Activated naive CD8-positive, alpha-beta T cell treated with anti-CD3 and anti-CD28 coated beads, Interleukin-2, amount 10 ng/mL, durations not matched to agents 7 days and 5 days (primary cell): ENCODE measurements at places on chromosomes 16 and 17.

GRCh38 chr17:46854948-46855347, 3.6 kb downstream of the WNT9B start:
- DNase-seq = no peak

- no peak for DNase-seq
These were observed 35.9 kb downstream of the CBFA2T3 start for GRCh38 chr16:88940862-88941817.

GRCh38 chr16:31880322-31880979, 6.8 kb downstream of the ZNF267 start:
- no peak for DNase-seq

- no peak for DNase-seq
These were observed 677 bp downstream of the SULT1A2 start for GRCh38 chr16:28596115-28596630.

DNA sequence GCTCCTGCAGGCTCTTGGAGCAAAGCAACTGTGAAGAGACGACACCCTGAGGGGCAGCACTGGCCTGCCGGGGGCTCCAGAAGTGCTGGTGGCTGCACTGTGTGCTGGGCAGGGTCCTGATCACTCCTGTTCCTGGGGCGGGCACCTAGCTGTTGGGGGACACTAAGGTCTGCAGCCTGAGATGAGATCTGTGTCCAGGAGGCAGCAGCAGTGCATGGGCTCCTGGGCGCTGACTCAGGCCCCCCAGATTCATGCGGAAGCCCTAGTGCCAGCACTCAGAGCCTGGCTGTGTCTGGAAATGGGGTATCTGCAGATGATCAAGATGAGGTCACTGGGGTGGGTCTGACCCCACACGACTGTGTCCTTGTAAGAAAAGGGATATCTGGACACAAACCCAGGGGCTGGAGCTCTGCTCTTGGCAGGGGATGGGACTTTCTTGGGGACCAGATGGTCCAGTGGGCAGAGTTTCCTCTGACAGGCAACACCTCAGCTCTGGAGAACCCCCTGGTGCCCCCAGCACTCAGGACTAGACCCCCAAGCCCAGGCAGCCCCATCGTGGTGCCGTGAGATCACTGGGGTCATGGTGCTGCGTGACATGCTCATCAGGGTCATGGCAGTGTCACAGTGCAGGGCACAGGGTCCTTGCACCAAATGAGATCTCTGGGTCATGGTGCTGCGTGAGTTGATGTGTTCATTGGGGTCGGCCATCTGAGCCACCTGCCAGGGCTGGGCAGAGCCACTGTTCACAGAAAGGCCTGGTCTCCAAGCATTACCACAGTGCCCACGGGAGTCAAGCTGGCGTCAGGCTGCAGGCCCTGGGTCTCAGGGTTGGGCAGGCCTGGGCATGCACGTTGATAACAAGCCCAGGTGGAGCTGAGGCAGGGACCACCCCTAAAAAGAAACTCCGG, 9.5 kb downstream of the FAAP100 start:
- no peak for DNase-seq

GRCh38 chr17:44307387-44308186, 814 bp upstream of the RUNDC3A start:
- no peak for DNase-seq

GRCh38 chr17:45639297-45639849, 144.7 kb upstream of the CRHR1 start:
- DNase-seq = no peak

DNA sequence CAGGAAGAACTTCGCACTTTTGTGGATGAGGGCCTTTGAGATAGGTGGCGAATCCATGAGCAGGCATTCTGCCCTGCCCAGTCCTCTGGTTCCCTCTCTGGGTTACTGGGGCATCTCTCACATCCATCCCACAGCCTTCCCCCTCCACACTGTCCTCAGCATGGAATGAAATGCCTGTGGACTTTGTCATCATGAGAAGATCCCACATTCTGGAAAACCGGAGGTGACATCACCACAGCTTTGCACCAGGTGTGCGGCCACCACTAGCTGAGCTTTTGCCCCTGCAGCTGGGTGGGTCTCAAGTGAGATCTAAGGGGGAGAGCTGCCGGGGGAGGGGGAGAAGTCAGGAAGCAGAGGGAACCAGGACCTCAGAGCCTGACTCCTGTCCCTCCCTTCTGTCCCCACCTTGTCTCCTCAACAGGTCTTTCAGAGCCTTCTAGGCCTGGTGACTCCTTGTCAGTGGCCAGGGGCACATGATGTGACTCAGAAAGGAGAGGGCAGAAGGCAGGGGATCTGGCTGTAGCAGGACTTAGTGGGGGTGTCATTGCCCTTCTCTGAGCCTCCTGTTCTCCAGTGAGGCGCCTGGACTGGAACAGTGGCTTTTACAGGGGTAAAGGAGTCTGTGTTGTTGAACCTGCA, 40.0 kb upstream of the DLX4 start:
- no peak for DNase-seq

- DNase-seq = peak; percentile 77
These were observed at the start of gene DDX19B for GRCh38 chr16:70298988-70299938. TSS of gene DDX19B (plus strand) at chr16:70299186. CDS start at chr16:70299298, 112 bp downstream.

DNA sequence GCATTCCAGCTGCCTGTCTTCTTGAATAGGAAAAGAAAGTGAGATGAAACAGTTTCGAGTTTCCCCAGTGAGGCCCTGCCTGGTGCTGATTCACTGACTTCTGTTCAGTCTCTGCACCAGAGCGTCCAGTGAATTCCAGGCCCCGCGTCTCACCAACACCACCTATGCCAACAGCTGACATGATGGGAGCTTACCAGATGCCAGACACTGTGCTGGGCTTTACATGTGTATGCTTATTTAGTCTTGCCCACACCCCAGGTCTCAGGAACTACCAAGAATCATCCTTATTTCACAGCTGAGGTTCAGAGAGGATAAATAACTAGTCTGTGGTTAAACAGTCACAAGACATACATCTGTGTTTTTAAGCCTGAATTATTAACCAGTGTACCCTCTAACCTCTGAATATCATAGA, 29.1 kb upstream of the IRX6 start:
- no peak for DNase-seq

DNA sequence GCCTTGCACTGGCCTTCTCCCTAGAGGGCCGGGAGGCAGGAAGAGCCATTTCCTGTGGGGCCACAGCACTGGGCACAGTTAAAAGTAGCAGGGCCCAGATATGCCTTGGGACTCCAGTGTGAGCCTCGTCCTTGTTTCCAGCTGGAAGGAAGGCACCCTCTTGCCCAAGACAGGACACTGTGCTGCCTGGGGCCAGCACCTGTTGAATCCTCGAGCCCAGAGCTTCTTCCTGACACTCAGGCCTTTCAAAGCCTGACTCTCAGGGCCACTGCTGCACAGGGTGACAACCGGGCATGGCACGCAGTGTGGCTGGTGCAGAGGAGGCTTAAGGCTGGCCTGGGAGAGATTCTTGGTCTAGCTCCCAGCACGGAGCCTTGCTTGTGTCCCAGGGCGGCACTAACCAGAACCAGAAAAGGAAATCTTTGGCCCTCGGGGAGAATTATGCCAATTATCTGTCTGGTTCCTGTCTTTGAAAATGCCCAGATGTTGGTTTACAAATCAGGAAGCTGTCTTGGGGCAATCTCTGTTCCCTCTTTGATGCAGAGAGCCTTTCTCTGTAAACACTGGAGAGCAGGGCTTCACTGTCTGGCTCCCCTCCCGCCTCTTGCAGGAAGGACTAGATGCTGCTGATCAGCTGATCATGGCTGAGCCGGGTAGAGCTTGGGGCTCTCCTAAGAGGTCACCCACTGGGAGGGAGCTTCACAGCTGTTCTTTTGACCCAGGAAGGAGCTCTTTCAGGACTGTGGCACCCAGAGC, 11.1 kb downstream of the LDHD start:
- no peak for DNase-seq

DNA sequence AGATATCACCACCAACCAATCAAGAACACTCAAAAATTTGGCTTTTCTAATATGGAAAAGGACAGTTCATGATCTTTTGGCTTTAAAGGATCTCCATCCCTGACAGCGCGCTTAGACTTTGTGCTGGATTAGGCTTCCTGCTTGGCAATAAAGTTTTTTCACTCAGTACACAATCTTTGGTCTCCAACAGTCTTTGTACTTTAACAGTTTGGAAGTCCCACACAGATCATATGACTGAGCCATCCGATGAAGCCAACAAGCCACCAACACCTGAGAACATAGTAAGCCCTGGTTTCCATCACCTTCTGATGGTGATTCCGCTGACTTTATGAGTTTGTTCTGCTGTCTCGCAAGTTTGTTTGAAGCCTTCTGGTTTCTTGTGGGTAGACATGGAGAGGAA, 34.3 kb downstream of the SMURF2 start:
- DNase-seq = no peak

DNA sequence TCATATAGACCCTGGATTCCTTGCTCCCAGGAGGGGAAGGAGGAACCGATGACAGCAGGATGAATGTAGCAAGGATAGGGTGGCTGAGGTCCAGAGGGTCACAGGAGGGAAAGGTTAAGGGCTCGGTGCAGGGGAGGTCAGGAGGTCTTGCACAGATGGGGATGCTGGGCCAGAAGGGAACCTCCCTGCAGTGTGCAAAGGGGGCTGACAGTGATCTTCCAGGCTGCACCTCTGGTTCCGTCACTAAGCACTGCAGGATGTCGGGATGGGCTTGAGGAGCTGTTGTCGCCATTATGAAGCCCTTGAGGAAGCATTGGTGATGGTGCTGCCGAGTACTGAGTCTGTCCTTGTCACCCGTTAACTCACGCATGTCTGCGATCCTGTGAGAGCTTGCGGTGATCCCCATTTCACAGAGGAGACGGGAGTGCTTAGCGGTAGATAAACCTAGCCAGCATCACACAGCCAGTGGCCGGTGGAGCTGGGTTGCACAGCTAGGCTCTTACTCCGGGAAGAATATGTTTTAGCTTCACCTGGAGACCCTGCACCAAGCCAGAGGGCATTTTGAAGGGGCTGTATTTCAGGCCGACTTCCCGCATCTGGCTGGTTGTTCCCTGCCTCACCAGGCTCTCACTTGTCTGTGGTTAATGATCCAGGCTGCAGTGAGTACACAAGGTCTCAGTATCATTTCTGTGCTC, 120.4 kb downstream of the SNX29 start:
- DNase-seq = no peak

- no peak for DNase-seq
These were observed 11.8 kb upstream of the CLTC start for GRCh38 chr17:59607817-59608403.

DNA sequence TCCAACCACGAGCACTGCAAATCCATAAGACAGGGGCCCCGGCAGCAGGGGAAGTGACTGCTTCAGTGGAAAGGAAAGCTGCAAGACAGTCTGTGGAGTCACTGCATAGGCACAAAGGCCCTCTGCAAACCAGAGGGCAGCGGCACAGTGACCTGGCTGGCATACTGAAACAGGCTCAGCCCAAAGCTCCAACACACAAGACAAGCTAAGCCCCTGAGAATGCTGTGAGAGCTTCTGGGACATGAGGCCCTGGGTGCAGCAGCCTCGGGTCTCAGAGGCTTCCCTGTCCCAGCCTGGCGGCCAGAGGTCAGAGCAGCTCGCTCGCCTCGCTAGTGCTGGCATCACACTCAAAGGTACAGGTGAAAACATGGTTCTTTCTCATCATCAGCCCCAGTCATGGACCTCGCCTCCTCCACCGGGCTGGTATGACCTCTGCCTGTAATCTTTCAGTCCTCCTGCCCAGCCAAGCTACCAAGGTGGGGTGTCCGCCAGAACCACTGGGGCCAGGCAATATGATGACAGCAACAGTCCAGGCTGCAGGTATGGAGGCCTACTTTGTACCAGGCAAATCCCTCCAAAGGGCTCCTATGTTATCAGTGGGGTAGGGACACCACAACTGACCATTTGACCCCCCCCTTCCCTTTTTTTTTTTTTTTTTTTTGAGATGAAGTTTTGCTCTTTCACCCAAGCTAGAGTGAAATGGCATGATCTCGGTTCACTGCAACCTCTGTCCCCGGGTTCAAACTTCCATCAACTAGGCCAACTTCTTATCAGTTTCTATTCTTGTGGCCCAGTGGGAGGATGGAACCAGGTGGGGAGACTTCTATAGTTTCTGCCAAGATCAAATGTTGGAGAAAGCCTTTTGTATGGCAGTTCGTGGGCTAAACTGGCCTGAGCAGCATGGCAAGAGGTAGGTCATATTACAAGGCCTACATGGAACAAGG, 19.2 kb downstream of the ST3GAL2 start:
- DNase-seq = no peak

GRCh38 chr17:82534401-82534812, 14.9 kb downstream of the FOXK2 start:
- no peak for DNase-seq

GRCh38 chr16:83574388-83574787, 233.4 kb upstream of the HSBP1 start:
- DNase-seq = no peak

GRCh38 chr16:54326266-54326662, 39.7 kb upstream of the IRX3 start:
- no peak for DNase-seq

GRCh38 chr16:27786923-27787625, 237.1 kb downstream of the KATNIP start:
- DNase-seq = no peak
